Activated CD4-positive, alpha-beta memory T cell treated with anti-CD3 and anti-CD28 coated beads for 36 hours (primary cell): ENCODE measurements at places on chromosomes 4 and X.

GRCh38 chrX:135639066-135639780 lies 74.2 kb upstream of the CT45A1 start:
- no peak for DNase-seq

GRCh38 chr4:55807556-55807955 lies 12.0 kb upstream of the EXOC1L start:
- no peak for DNase-seq

GRCh38 chr4:12319765-12320164 lies 891.1 kb upstream of the HS3ST1 start:
- no peak for DNase-seq

- peak; percentile 36 for DNase-seq
Observed at GRCh38 chrX:118552121-118552900, 56.7 kb downstream of the DOCK11 start.

DNA sequence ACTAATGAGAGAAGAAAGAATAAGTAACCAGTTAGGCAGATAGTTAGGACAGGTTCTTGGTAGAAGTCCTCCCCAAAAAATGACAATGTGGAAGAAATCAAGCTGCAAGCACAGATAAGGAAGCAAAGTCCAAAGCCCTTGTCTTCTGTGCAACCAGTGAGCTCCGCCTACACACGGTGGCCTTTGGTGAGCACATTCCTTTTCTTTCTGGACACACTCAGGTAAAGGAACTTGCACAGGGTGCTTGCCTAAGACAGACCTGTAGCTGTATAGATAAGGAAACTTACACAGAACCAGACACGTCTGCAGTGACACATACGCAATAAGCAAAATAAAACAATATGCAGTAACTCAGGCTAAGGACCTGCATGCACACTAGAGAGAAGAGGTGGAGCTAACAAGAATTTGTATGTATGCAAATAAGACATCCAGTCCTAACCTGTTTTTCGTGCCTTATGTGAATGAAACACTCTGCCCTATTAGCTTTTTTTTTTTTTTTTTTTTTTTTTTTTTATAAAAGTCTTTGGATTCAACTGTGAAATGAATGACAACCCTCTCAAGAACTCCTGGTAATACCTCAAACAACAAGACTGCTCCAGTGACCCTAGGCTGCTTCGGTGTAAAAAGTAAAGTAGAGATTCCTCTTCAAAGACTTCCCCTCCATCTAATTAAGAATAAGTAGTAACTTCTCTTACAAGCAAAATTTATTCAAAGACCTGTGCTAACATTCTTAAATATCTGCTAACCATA lies 48.8 kb downstream of the UGT2B10 start:
- DNase-seq = no peak

GRCh38 chr4:7480423-7480822 lies 45.7 kb upstream of the PSAPL1 start:
- no peak for DNase-seq

GRCh38 chr4:184347251-184348239 lies 126.8 kb downstream of the IRF2 start:
- DNase-seq = no peak

GRCh38 chr4:20359692-20360091 lies 108.0 kb downstream of the SLIT2 start:
- DNase-seq = no peak

DNA sequence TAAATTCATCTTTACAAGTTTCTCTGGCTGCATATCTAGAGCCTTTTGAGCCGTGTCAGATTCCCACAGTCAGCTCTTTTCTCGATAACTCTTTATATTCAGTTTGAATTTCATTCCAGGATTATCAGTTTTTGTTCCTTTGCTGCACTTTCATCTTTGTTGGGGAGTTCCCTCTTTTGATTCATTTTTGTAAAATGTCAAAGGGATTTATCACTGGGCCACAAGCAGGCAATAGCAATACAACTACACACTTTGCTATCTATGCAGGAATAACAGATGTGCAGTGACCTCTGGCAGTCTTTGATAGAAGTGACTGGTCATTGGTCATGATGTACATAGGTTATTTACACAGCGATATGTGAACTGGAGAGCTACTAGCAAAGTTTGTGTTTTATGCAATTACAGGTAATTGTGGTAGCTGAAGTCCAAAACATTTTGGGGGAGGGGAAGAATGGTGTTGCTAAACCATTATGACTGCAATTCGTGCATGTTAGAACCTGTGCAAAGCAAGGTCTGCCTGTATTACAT lies 43.8 kb downstream of the HPGDS start:
- DNase-seq = no peak

GRCh38 chr4:153904011-153904410 lies 115.1 kb upstream of the SFRP2 start:
- DNase-seq = no peak

GRCh38 chrX:101232316-101232715 lies 12.7 kb downstream of the DRP2 start:
- DNase-seq = no peak

DNA sequence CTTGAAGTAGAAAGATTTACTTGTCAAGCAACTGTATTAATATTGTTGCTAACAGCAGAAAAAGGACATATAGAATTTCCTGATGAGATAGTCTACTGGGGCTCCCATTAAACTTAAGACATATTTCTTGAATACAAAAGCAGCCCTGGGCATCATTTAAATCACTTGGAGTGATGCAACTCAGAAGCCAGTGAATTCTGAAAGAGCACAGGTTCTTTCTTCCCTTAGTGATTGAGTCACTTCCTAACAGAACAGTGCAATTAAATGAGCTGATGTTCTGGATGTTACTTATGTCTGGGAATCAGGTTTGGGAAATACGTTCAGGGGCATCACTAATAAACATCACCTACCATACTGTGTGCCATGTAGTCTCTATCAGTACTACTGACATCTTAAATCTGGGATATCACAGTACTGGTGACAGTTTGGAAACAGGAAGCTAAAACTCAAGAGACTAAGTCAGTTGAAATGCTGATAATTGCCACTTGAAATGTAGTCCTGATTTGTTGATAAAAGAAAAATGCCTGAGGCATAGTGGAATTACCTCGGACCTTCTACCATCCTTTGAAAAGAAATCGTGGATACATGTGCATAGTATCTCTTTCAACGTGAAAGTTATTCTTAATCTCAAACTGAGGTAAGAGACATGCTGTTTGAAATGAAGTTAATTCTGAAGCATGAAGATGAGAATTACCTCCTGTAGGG lies 249.2 kb upstream of the GPRIN3 start:
- no peak for DNase-seq

- DNase-seq = no peak
Observed at GRCh38 chr4:182280436-182281111, 37.4 kb downstream of the TENM3 start.

DNA sequence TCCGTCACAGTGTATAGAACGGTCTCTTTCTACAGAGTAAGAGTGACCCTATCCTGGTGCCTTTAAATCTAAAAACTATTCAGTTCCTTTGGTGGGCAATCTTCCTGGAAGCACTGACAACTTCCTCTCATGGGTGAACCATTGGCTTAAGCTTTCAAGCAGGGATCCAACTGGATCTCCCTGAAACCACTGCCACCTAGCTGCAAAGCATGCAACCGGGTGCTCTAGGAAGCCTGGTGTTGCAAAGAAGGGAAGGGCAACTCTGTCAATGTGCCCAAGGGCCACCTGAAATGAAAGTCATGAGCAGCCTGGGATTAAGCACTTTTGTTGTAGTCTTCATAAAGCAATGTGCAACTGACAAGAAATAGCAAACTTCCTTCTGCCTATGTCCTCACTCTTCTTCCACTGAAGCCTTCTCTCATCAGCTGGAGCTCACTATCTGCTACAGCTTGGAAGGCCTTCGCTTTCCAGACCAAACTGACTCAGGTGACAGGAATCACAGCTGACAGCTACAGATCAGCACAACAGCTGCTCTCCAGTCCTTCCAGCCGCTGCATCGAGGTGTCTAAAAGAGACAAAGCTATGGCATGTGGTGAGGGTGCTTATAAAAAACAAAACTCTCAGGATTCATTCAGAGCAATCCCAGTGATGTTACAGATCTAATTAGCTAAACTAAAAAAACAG lies 46.1 kb downstream of the SETD7 start:
- DNase-seq = no peak

- DNase-seq = no peak
Observed at GRCh38 chr4:94583914-94584641, 132.3 kb downstream of the PDLIM5 start.

- no peak for DNase-seq
Observed at GRCh38 chrX:72713130-72713529, 976 bp downstream of the PHKA1 start.

DNA sequence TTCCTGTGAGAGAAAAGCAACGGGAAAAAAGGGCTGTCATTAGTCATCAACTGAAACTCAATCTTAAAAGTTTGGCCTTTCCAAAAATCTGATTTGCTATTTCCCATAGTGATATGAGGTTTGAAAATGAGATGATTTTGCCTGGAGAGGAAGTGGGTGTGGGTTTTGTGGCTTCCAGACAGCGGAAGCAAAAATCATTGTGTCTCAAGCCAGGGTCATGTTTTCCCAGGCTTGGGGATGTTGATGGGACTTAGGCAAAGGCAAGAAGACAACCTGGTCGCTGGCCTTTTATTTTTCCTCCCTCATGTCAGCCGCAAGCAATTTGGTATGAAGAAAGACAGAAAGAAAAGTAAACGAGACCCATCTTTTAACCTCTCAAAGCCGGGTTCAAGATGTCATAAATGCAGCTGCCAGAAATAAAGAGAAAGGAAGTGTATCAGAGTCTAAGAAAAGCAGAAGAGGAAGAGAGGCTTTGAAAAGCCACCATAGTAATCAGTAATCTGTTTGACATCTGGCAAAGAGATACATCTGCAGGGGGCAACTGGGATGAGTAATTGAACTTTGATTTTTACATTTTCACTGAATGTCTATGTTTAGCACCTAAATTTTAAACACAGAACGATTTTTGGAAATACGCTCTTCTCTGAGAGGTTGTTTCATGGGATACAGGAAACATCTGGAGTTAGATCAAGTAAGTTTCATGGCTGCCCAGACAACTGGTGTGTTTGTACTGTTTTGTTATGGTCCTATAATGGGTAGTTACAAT lies 521.6 kb upstream of the SLIT2 start:
- DNase-seq = no peak

- no peak for DNase-seq
Observed at GRCh38 chrX:41541386-41541785, 94.2 kb downstream of the NYX start.

DNA sequence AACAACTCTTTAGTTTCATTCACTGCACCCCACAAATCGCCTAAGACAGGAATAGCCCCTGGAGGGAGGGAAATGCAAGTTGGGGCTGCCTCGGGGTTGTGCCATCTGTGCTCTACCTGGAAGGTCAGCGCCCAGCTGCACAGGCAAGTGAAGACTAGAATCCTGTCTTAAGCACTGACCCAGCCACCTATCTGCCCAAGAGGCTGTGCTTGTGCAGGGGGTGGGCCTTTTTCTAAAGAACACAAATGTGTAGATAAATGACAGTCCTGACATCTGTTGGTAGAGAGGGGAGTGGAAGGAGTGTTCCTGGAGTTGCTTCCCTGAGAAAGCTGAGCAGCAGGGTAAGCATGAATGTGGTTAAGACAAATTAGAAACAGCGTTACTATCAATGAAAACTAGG lies 15.7 kb downstream of the ZNF518B start:
- DNase-seq = no peak

DNA sequence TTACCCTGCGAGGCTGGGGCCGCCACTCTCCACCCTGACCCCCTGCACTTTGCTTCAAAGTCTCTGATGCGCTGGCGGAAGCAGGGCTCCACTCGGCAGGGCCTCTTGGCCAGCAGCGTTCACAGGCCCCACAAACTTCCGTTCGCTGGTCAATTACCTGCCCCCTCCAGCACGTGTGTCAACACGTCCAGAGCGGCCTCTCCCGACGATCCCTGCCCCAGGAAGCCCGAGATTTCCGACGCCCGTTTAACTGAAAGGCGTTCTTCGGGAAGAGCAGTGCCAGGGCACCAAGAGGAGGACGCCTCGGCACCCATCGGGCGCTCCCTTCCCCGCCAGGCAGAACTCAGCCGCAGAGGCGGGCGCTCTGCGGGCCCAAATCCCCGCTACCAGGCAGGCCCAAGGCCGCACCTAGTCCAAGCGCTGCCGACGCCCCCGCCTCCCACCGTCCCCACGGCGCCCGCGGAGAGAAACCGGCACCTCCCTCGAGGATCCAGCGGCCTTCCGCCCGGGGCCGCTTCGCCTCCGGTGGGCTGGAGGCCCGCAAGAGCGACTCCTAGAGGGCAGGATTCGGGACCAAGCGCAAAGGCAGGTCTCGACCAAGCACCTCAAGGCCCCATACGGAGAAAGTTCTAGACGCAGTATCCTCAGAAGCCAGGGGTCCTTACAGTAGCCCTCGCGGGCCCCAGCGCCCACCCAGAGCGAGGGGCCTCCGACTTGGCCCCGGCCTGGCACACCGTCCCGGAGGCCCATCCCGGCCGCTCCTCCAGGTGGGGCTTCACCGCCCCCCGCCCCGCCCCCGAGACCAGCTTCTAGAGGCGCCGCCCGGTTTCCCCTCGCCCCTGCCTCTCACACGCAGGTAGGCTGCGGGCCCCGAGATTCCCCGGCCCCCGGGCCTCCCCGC lies 586 bp downstream of the BCAP31 start:
- DNase-seq = peak; percentile 65

GRCh38 chr4:29453303-29453820 lies 1266.8 kb upstream of the PCDH7 start:
- no peak for DNase-seq
